ENCODE measurements at places on chromosomes 1 and 21.

- DNase-seq: no peak
These were observed 82.5 kb downstream of the LRRN2 start for GRCh38 chr1:204602871-204603542.

DNA sequence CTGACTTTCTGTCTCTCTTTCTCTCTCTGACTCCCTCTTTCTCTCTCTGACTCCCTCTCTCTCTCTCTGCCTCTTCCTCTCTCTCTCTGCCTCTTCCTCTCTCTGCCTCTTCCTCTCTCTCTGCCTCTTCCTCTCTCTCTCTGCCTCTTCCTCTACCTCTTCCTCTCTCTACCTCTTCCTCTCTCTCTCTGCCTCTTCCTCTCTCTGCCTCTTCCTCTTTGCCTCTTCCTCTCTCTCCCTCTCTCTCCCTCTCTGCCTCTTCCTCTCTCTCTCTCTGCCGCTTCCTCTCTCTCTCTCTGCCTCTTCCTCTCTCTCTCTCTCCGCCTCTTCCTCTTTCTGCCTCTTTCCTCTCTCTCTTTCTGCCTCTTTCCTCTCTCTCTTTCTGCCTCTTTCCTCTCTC, 18.6 kb upstream of the ANKRD45 start:
- DNase-seq: no peak

GRCh38 chr1:214660900-214661299, 57.9 kb downstream of the CENPF start:
- peak; percentile 11 for DNase-seq

- DNase-seq: no peak
These were observed 78.2 kb upstream of the SLC44A3 start for GRCh38 chr1:94741996-94742395.

DNA sequence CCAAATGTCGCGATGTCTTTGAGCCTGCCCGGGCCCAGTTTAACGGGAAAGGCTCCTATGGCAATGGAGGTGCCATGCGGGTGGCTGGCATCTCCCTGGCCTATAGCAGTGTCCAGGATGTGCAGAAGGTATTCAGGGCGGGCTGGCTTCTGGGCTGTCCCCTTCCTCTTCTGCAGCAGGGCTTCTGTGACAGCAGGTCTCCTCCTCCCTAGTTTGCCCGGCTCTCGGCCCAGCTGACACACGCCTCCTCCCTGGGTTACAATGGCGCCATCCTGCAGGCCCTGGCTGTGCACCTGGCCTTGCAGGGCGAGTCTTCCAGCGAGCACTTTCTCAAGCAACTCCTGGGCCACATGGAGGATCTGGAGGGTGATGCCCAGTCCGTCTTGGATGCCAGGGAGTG, 3.0 kb downstream of the ADPRS start:
- DNase-seq: no peak

- DNase-seq: no peak
These were observed 26.6 kb upstream of the GPR153 start for GRCh38 chr1:6287431-6287886.

DNA sequence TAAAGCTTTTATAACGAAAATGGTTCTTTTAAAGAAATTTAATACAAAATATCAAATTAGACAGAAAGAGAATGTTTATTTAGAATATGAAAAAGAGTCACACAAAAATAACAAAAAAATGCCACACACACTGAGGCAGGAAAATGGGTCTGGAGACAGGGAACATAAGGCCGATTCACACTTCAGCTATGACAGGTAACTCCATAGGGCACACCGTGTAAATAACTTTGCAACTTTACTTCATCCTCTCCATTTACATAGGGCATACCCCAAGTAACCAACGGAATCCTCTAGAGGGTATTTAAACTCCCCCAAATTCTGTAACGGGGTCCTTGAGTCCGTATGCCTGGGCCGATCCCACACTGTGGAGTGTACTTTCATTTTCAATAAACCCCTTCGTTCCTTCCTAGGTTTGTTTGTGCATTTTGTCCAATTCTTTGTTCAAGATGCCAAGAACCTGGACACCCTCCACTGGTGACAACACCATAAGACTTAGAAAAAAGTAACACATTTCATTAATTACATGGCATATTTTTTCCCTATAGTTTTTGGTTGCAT, 23.1 kb upstream of the PTGS2 start:
- DNase-seq: no peak

DNA sequence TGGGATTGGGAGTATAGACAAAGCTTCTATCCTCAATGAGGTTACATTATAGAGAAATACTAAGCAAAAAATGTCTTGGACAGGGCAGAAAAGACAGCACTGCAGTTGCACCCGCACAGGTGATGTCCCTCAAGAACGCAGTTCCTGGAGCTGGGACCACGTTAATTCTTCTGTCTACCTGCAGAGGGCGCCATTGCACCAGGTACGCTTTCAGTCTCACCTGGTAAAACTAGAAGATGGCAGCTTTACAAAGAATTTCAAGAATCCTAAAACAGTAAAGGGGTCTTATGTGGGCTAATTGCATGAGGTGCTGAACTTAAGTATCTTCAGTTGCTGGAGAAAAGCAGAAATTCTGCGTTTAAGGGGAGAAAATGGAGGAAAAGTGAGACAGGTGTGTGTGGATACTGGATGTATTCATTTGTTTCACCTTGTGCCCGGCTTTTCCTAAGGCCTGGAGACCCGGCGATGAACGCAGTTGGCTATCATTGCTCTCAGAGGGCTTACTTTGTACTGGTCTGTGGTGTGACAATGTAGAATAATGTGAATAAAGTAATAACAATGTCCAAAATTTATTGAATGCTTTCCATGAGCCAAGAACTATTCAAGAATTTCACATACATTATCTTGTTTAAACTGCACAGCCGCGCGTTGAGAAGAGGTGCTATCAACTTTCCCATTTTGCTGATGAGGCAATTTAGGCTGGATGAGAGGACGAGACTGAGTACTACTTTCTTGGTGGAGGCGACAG, 276.3 kb upstream of the GREM2 start:
- DNase-seq: peak; percentile 24
